D721Med (cell line): ENCODE measurements at places on chromosomes 7 and 10.

- no peak for DNase-seq
These were observed 31.6 kb downstream of the FGF8 start for GRCh38 chr10:101744267-101744666.

GRCh38 chr7:111638078-111638477, 75.8 kb upstream of the IMMP2L start:
- DNase-seq: no peak

DNA sequence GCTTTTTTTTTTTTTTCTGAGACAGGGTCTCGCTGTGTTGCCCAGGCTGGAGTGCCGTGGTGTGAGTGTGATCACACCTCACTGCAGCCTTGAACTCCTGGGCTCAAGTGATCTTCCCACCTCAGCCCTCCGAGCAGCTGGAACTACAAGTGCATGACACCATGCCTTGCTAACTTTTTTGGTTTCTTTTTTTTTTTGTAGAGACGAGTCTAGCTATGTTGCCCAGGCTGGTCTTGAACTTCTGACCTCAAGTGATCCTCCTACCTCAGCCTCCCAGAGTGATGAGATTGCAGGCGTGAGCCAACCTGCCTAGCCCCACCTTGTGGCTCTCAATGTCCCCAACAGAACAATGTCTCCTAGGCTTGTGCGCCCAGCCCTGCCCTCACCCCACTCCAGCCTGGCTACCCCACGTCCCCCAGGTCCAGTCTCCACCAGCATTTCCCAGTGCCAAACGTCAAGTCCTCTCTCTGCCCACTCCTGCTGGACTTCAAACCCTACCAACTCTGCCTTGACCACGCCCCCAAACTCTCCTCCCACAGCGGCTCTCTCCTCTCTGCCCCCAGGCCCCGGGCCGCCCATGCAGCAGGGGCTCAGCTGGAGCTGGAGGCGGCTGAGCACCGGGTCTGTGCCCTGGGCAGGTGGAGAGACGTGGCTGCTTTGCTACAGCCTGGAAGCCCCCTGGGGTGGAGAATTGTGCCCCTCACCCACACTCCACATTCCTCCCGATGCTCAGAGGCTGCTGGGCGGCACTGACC, 18.9 kb downstream of the BHLHA15 start:
- DNase-seq: no peak

GRCh38 chr7:70156057-70156456, 557.8 kb downstream of the AUTS2 start:
- DNase-seq: no peak

- DNase-seq: no peak
These were observed 9.4 kb upstream of the INPP5A start for GRCh38 chr10:132528064-132528691.

DNA sequence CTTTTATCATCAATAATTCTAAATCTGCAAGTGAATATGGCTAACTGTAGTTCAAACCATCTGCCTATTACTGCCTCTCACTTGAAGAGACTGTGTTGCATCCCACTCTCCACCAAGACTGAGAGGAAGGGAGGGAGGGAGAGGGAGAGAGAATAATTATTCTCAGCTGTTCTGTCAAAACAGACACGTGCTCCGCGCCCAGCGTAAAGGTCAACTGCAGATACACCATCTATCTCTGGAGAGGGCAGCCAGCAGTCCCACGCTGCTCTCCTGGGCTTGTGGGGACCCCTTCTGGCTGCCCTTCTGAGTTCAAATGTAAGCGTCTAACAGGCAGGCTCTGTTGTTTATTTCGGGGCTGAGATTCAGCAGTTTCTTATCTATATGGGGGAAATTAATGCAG, 625.5 kb upstream of the GALNT17 start:
- DNase-seq: no peak

DNA sequence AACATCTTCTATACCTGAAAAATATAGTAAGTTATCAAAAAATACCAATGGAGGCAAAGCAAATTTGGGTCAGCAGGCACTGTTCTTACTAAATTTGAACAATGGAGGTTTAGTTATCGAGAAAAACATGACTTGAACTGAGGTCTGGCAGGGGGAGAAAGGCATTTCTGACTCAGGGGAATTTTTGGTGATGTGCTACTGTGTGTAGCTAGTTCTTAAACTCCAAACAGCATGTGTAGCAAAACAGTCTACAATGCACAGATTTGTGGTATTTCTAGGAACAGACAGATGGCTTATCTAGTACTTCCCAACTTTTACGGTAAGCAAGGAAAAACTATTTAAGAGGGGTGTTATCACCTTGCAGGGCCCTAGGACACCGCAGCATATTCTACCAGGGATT, 311.6 kb upstream of the LRRN3 start:
- DNase-seq: no peak

DNA sequence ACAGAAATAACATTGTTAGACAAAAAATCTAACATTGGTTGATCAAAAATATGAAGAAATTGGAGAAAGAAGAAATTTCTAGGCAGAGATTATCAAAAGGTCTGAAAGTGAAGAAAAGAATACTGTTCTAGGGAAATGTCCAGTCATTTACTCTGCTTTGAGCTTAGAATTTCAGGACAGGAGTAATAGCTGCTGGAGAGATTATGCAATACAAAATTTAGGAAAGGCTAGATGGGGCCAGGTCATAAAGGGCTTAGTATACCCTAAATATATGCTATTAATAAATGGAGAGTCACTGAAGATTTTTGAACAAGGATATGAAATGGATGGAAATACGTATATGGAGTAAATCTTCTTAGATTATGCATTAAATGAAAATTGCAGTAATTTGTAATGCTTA, 279.2 kb downstream of the CACNA2D1 start:
- DNase-seq: no peak

DNA sequence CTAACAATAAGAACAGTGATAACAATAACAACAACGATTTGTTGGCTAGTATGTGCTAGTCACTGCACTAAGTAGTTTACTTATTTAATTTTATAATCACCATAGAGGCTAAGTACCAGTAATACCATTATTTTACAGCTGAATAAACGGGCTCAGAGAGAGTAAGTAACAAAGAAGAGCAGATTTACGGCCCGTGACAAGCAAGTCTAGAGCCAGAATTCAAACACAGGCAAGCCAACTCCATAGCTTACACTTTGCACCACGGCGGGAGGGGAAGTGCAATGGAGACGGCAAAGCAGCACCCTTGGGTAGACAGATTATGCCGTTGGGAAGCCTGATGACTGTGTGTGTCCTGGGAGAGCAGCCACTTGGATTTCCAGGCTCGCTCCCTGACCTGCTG, 1.2 kb upstream of the OR6V1 start:
- DNase-seq: no peak

GRCh38 chr10:126776168-126776567, 105.7 kb upstream of the C10orf90 start:
- DNase-seq: no peak

GRCh38 chr10:103500481-103500880, 7.0 kb downstream of the NEURL1 start:
- no peak for DNase-seq

- DNase-seq: no peak
These were observed 84.8 kb upstream of the PHF14 start for GRCh38 chr7:10888861-10889260.

DNA sequence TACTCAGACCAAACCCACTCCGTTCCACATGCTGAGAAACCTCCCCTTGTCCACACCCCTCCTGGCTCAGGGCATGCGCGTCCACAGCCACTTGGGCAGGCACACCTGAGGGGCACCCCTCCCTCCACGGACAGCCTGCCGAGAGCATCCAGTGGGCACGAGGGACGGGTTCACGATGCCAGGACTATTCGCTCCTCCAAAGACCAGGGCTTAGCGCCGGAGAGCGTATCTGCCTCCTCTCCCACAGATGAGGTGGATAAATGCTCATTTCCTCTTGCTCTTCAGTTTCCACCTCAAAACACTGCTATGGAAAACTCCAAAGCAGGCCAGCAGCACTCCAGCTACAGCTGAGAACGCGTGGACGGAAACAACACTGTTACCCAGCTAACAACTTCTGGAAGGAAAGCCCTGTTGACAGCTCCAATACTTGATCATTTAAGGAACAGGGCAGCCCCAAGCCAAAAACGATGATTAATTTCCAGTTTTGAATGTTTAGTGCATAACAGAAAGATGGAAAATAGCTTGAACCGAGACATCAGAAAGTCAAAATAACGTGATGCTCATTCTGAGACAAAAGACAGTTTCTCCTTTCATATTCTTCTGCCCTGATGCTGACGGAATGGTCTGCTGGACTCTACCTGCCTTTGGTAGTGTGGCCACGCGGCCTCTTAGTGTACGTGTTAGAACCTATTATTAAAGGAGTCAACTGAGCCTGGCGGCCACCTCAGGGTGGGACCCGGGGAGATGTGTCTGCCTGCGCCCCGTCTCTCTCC, 204.7 kb downstream of the DNAJB6 start:
- no peak for DNase-seq

DNA sequence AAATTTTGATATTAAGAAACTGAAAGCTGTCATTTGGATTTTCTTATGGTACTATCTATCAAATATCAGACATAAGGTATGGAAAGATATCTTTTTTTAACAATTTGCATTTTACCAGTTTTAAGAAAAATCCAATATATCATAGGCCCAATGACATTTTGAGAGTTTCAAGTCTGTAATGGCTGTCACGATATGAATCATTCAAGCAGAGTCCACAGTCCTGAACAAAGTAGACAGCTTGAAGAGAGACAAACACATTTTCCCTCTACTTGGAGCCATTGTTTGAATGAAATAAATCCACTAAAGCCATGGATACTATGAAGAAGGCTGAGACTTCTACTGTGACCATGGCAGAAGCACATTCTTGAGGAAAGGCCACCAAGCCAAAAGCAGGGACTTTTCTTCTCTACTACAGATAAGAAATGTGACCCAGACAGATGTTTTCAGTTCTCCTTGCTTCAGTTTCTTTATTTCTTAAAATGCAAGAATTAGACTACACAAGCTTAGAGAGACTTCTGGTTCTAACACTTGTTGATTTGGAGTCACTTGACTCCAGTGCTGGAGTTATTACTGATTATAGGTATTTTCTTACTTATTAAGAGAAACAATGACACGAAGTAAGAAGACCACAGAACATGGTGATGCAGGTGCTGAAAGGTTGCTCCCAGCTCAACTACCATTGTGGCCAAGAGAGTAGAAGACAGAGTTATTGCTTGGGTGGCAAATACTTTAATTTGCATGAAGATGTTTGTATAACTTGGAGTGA, 429.1 kb downstream of the KIF20B start:
- no peak for DNase-seq

DNA sequence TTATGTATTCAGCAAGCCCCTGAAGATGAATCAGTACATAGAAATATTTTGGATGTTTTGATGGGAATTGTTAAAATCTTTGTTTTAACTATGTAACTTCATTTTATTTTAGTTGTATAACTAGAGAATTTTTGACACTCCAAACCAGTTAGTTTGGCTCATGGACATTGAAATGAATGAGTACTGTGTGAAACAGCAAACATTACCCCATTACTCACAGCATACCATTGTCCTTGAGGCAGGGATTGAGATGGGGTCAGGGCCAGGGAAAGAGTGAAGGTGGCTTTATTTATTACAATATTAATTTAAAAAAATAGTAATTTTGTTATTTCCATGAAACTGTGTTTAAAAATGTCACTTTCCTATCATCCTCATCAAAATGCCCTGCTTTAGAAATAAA, 4.8 kb upstream of the BMPER start:
- DNase-seq: no peak

DNA sequence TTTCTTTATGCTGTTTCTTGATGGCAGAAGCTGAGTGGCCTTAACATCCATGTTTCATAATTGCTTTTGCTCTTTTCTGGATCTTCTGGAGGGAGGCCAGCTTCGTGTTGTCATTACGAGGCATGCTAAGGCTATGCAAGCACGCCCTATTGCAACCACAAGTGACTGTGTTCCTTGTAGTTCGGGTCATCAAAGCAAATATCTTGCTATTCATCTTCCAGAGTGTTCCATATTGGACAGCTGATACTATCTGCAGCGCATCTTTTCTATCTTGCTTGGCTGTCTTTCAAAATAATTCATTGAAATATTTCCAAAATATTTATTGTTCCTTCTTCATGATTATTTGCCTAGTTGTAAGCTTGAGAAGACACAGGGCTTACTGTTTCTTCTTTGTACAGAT, 5.0 kb downstream of the EPHB6 start:
- DNase-seq: no peak

DNA sequence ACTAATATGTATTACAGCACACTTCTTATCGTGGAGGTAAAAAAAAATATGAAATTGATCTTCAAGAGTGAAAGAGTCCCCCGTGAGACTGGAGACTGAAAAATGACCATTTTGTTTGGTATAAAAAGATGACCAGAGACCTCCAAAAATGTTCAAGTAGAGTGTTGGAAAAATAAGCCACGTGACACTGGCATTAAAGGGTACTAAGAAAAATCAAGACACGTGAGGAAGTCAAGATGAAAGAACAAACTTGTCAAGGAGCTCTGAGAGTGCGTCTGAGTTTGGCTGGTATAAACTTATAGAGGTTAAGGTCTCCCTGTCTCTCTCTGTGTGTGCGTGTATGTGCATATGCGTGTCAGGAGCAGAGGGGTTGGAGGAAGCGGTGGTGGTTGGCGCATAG, 362.7 kb upstream of the COBL start:
- no peak for DNase-seq

- DNase-seq: no peak
These were observed 161.4 kb downstream of the ELMO1 start for GRCh38 chr7:37287131-37287855.

- DNase-seq: peak; percentile 23
These were observed 803 bp downstream of the RAPGEF5 start for GRCh38 chr7:22356010-22356691.

GRCh38 chr7:140631021-140631420, 9.6 kb downstream of the DENND2A start:
- no peak for DNase-seq

DNA sequence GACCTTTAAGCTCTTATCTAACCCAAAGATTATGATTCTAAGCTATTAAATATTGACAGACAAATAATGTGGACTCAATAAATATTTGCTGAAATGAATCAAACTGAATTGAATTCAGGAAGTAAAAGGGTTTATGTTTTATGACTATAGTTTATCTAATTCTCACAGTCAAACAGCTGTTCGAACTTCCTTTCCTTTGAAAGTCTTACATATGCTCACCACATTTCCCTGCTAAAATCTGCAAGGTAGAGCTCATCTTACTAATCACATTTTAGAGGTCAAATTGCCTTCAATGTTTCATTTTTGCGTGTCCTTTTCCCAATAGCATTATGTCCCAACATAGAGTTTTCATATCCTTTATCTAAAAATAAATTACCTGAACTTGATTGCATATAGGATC, 154.9 kb upstream of the PPP1R3A start:
- DNase-seq: no peak

- DNase-seq: no peak
These were observed 83.4 kb downstream of the DOCK4 start for GRCh38 chr7:112122798-112123197.

GRCh38 chr10:46298477-46299285, 11.9 kb downstream of the ANTXRL start:
- DNase-seq: no peak

DNA sequence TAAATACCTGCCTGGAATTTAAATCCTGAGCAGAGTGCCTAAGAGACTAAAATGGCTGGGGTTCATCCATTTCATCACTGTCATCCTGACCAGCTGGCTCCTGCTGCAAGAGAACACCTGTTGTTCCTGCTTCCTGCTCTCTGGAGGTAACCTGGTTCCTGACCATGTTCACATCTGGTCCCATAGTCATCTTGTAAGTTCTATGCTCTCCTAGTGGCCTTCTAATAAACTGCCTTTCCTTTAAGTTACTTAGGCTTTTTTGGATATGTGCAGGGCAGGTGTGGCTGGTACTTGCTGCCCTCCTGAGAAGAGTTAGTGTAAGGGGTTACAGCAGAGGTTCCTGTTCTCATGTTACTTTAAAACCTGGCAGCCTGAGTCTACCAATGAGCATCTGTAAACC, 80.0 kb downstream of the NRCAM start:
- no peak for DNase-seq
